ENCODE measurements at places on chromosomes 16 and 17. TPM values are rescaled to one million over a fixed set of nuclear protein-coding genes. Genes with fewer than 3 reads are reported as not detected.

DNA sequence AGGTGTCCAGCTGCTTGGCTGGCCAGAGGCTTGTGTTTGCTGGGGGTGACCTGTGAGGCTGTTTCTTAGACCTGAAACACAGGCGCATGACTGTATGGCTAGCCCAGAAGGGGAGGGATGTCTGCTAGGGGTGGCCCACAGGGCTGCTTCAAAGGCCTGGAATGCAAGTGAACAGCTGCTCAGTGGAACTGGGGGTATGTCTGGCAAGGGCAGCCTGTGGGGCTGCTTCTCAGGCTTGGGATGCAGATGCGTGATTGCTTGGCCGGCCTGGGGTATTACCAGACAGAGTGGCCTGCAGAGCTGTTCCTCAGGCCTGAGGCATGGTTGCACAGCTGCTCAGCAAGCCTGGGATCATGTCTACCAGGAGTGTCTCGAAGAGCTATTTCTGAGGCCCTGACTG lies 20.5 kb downstream of the TANC2 start:
- DNase-seq: no peak

DNA sequence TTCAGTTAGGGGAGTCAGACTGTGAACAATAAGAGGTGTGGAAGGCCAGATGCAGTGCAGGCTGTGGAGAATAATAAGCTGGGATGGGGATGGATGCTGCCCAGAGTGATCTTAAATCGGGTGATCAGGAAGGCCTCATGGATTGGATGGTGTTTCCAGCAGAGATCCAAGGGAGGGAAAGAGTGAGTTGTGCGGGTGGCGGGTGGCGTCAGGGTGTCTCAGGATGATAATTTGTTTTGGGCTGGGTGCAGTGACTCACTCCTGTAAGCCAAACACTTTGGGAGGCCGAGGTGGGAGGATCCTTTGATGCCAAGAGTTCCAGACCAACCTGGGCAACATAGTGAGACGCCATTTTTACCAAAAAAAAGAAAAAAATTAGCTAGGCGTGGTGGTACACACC lies 7.9 kb downstream of the CLUAP1 start:
- DNase-seq: no peak

DNA sequence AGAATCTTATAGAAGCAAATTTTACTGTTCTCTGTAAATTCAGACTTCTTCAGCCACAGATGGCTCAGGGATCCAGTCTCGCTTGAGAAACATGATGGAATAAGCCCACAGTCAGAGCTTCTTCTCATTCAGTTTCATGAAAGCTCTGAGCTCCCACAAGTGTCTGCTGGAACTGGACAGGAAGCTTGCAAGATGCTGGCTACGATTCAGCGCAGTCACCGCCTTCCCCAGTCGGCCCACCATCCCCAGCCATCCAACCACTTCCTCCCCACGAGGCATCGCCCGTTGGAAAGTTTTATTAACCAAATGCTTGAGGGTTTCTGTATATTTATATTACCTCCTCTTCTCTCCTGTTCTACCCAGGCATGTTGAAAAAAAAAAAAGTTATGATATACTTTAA lies 171.7 kb downstream of the ZFHX3 start:
- DNase-seq: no peak

SEZ6L2 gene
- 15.7 TPM for total RNA-seq

DNA sequence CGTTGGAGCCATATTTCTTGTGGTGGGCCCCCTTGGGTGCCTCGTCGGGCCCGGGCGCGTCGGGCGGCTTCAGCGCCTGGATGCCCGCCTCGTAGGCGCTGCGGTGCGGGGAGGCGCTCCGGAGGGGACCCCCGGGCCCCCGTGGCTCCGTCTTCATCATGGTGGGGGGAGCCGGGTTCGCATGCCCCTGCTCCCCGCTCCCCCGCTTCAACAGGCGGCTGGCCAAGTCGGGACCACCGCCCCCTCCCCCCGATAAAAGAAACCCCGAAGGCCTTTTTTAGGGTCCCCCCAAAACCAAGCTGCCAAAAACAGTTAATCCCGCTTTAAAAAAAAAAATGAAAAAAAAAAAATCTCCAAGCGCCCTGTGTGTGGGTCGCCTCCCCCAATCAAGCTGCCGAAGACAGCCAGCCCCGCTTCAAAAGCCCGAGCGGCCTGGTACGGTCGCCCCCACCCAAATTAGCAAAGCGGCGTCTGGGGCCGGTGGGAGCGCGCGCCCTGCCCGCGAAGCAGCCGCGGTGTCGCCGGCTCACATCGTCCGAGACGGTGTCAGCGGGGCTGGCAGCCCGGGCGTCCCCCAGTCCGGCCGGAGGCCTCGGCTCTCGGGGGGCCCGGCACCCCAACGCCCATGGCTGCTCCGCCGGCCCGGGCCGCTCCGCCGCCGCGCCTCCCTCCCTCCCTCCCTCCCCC lies at the start of gene PPP1R9B:
Gene PPP1R9B, minus strand, starts transcription at position 324 of the 687 bp plus-strand sequence. Its CDS starts 164 bp downstream, at position 160.
- DNase-seq: no peak

SLC47A1 gene
- total RNA-seq: 29.7 TPM

GRCh38 chr16:56038564-56039098 lies 152.7 kb upstream of the GNAO1 start:
- DNase-seq: no peak

DNA sequence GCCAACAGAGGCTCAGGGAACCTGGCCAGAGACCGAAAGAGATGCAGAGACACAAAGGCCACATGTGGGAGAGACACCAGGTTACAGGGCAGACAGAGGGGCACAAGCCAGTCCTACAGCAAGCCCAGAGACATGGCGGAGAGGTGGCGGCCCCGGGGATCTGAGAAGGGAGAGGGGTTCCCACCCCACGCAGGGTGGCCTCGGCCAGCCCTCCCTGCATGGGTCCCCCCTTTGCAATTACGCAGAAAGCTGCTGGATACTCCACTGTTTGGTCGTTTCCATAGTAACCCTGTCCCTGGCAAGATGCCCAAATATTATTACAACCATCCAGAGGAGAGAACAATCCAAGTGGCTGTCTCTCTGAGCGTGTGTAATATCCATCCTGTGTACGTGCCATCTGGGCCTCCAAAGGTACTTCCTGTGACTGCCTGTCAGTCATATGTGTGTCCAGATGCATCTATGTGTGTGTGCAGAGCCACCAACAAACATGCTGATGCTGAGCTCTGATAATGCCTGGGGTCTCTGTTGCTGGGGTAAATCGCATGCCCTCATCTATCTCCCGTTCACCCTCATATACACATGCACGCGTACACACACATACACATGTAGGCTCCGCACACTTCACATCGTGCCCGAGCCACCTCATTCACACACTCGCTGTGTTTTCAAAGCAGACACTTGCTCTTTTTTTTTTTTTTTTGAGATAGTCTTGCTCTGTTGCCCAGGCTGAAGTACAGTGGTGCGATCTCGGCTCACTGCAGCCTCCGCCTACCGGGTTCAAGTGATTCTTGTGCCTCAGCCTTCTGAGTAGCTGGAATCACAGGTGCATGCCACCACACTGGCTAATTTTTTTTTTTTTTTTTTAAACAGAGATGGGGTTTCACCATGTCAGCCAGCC lies 5.5 kb downstream of the PCGF2 start:
- DNase-seq: no peak

- DNase-seq: no peak
These were observed 114.7 kb downstream of the USP32 start for GRCh38 chr17:60277258-60277657.

KRT39 gene
- not detected for total RNA-seq

- DNase-seq: no peak
These were observed 23.2 kb upstream of the CYTH1 start for GRCh38 chr17:78805301-78805700.

GRCh38 chr17:55607731-55608341 lies 96.6 kb upstream of the SMIM36 start:
- DNase-seq: no peak

GRCh38 chr17:75138519-75138918 lies 7.0 kb upstream of the NT5C start:
- no peak for DNase-seq

GRCh38 chr17:14359163-14360020 lies 58.5 kb downstream of the HS3ST3B1 start:
- peak; percentile 74 for DNase-seq

GRCh38 chr16:18800775-18801144 lies 589 bp downstream of the ARL6IP1 start:
- DNase-seq: no peak

GRCh38 chr16:80759419-80760162 lies 44.8 kb downstream of the CDYL2 start:
- no peak for DNase-seq

GRCh38 chr17:52756746-52757145 lies 598.2 kb upstream of the CA10 start:
- no peak for DNase-seq

DNA sequence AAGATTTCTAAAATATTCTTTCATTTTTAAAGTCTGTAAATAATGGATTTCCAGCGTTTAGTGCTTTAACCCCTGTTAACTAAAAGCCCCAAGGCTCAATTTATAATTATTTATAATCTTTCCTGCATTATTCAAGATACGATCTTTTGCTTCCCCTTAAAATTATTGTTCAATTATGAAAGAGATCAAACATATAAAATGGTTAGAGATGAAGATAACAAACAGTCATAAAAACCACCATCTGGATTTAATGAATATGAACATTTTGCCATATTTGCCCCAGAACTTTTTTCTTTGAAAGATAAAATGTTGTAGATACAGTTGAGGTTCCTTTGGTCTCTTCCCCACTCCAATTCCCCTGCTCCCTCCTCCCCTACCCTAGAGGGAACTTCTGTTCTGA lies 17.6 kb downstream of the WWP2 start:
- DNase-seq: no peak

DNA sequence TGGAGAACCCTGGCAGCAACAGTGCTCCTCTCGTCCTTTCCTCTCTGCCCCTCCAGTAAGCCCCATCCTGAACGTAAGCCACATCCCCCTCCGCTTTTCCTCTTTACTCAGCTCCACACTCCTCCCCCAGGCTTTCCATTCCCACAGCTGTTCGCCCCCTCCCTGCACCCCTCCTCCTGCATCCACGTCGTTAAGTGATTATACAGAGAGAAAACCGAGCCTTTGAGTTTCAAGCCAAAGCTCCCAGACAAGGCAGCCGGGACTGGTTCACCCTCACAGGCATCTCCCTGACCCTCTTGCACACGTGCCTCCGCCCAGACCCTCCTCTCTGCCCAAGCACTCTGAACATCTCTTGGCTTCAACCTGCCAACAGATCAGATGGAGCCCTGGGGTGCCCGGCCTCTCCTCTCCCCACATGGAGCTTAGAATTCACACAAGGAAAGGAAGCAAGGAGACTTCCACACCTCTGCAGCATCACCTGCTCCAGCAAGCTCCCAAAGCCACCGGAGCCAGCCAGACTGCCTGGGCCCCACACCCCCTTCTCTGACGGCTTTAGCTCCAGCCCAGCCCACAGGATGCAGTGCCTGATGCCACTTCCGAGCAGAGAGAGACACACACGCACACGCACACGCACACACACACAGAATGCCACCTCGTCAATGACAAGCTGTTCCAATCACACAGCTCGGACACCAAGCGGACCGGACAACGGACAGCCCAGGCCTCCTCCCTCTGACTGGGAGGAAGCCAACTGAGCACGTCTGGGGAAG lies 99.9 kb upstream of the CCL2 start:
- no peak for DNase-seq

- DNase-seq: no peak
These were observed 11.7 kb downstream of the SGCA start for GRCh38 chr17:50177476-50177875.

DNA sequence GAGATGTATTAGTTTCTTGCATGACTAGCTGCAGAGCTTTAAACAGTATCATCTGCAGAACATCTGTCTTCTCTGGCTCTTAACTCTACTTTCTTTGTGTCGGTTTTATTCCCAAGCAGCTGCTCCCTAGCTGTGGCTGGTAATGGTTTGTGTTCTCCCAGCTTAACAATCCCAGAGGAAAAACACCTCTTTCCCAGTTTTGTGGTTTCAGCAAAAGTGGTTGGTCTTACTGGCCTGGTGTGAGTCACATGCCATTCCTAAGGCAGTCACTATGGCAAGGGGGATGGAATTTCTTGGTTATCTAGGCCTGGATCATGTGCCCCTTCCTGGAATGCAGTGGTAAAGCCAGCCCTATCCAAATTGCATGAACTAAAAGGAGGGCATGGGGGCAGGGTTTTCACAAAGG lies 27.5 kb downstream of the OMG start:
- DNase-seq: no peak

PKD1 gene
- 153 TPM for total RNA-seq

DNA sequence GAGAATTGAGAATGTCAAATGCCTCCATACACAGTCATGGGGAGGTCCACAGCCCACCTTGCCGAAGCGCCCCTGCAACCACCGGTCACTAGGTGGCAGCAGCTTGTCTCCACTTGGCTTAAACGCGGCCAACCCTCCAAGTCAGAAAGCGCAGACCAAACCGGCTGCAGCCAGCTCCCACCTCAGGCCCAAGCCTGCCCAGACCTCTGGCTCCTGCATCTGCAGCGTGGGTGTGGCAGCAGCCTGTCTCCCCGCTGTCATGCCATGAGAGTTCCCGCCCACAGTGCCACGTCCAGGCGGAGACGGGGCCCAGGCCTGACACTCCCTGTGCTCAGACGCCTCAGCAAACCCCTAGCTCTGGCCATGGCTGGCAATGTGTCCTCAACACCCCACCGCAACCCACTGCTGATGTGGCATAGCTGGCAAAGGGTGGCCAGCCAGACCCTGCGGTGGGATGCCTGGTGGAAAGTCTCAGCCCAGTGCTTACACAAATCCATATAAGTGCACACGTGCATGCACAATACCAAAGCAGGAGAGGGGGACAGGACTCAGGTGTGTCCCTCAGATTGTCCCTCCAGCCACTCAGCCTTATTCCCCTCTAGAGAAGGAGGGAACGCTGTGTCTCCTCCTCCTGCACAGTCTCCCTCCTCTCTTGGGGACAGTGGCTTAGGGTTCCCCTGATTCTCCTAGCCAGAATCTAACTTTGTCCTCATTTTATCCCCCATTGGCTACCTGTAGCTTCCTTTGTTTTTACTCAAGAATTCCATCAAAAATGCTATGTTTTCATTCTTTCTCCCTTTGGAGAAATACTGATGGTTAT lies 10.9 kb downstream of the COPZ2 start:
- DNase-seq: no peak

CCL18 gene
- not detected for total RNA-seq

DNA sequence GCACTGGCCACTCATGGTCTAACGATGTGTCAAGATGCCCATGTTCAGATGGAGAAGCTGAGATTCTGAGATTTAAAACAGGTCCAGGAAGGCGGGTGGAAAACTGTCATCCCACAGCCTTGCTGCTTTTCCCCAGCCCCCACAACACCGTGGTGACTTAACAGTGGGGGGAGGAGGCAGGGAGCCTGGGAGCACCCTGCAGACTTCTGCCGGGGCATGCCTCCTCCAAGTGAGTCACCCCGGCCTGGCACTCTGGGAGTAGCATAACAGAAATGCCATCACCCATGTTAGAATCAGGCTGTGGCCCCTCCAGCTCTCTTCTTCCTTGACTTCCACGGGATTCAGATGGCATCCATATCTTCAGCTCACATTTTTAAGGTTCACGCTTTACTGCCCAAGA lies 164.8 kb downstream of the CBLN1 start:
- no peak for DNase-seq

Data from vagina (tissue), 2 donors.